ENCODE measurements at places on chromosomes 7 and 10. TPM values are rescaled to one million over a fixed set of nuclear protein-coding genes. Genes with fewer than 3 reads are reported as not detected.

The ZFYVE27 gene
- 15.9 TPM for total RNA-seq

DNA sequence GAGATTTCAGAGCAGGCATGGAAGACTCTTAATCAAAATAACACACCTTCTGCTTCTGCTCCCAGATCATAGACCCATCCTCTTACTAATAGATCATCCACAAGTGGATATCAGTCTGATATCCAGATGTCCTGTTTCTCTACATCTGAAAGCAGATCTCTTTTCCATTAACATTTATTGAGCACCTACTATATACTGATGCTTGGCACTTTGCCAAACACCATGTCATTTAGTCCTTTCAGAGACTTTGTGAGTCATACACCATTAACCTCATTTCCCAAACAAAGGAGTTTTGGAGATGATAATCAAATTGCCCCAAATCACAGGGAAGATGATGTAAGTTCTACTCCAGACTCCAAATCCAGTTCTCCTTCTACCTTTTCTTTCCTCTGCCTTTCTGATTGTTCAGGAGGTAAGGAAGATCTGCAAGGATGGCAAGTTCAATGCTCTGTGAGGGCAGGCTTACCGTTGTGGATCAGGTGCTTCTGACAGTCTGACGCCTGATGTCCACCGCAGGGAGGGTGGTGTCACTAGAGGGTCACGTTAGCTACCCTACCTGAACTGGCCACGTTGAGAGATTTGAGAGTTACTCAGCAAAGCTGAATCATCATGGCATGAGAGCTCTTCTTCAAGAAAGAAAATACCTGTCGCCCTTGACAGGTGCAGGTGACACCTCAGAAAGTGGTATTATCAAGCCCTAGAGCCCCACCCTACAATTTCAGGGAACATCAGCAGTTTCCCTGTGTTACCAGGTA lies 269.6 kb upstream of the ZMIZ1 start:
- DNase-seq: no peak

GRCh38 chr10:91798649-91799611 lies 704 bp downstream of the TNKS2 start:
- DNase-seq: peak; percentile 69

- DNase-seq: no peak
These were observed 99.5 kb downstream of the SFMBT2 start for GRCh38 chr10:7311218-7311849.

GRCh38 chr10:114917927-114918672 lies 19.9 kb upstream of the TRUB1 start:
- DNase-seq: no peak

Measured in sigmoid colon (tissue), 7 donors.